CD4-positive, alpha-beta T cell treated with Interleukin-4 for 4 hours (primary cell): ENCODE measurements at places on chromosomes 7 and 10.

DNA sequence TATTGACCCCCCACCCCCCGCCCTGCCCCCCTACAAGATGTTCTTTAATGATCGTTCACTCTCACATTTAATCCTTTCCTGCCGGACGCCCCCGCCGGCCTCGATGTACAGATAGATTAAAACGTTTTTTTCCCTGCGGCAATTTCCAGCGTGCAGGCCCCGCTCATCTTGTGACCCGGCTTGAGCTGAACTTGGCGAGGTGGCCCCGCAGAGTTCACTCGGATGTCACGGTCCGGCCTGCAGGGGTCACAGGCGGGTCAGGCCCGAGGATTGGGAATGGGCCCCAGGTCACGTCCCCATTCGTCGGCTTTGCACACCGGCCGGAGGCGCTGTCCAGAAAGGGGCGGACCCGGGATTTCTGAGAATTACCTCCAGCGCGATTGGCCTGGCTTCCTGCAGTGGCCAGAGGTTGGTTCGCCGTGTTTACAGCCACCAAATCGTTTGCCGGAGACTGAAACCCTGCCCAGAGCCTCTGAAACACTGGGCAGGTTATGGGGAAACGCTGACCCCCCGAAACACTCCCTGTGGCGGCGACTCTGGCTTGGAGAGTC is 1.9 kb upstream of the CYP26A1 start:
- no peak for DNase-seq

GRCh38 chr7:21587139-21587784 is 44.4 kb downstream of the DNAH11 start:
- DNase-seq: no peak

DNA sequence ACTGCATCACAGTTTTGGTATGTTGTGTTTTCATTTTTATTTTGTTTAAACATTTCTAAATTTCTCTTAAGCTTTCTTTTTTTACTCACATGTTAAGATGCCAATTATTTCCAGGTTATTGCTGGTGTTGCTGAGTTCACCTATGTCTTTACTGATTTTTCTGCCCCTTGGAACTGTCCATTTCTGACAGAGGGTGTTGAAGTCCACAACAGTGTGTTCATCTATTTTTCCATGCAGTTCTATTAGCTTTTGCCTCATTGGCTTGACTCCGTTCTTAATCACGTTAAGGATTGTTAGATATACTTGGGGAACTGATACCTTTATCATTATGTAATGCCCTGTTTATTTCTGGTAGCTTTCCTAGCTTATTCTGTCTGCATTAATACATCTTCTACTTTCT is 158.0 kb upstream of the TCERG1L start:
- DNase-seq: no peak

GRCh38 chr7:97005183-97006054 is at the start of gene DLX6:
TSS of gene DLX6 (plus strand) at chr7:97005553. CDS start at chr7:97005978, 425 bp downstream.
- peak; percentile 6 for DNase-seq

DNA sequence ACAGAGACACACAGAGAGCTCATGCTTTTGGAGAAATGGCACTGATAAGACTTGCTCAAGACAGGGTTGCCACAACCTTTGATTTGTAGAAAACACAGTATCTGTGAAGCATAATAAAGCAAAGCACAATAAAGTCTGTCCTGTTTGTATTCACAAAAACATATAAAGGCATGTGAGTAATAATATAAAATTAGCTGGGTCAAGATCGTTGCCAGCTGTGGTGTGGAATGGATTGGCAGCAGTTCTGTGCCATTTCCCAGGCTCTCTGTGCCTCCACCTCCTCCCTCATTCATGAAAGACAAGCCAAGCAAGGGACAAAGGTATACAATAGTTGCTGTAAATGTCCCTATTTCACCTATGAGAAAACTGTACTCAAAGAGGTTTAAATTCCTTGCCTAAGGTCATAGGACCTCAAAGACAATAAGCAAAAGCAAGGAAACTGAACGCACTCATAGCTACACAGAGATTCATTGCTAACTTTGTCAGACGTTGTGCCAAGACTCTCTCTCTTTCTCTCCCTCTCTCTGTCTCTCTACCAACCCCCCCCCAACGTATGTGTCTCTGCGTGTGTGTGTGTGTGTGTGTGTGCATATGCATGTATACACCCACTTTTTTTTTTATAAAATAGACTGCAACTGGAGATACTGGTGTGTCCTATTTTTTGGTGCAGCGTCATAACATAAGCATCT is 31.8 kb downstream of the CHST3 start:
- DNase-seq: no peak

DNA sequence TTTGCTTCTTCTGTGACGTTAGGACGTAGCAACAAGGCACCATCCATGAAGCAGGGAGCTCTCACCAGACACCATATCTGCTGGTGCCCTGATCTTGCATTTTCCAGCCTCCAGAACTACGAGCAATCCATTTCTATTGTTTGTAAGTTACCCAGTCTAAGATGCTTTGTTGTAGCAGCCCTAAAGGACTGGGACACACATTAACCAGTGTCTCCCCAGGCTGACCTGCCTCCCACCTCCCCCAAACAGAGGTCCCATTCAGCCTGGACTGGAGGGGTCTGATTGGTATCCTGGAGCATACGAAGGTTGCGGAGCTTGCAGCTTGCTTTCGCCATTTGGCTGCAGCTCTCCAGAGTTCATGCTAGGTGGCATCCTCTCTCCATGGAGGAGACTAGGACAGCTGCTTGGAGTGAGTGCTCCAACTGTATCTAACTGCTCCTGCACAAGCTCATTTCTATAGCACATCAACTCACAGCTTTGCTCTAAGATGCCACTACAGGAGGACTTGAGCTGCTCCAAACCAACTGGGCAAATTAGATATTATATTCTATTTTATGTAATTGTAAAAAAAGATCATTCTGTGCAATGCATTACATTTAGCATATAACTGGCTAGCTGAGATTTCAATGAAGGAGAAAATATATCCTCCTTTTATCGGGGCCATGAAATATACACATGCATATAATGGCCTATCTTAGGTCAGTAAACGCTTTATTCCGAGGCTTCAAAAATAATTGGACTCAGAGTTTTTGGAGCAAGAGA is 8.0 kb upstream of the GRK5 start:
- DNase-seq: peak; percentile 60

DNA sequence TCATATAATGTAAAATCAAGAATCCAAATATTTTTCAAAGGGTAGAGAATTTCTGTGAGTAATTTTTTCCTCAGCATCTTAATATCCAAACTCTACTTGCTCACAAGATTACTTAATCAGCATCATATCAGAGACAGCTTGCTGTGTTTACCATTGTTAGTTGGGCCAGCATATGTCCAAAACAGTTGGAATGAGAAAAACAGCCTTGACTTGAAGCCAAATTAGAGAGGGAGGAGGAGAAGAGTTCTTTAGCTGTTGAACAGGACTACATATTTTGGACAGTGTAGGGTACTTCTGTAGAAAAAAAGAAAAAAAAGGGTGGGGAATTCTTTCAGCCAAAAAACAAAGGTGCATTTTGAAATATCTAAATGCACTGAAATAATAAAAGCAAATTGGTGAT is 69.8 kb downstream of the HDAC9 start:
- DNase-seq: no peak

GRCh38 chr10:59949608-59950007 is 43.3 kb upstream of the CCDC6 start:
- DNase-seq: no peak

DNA sequence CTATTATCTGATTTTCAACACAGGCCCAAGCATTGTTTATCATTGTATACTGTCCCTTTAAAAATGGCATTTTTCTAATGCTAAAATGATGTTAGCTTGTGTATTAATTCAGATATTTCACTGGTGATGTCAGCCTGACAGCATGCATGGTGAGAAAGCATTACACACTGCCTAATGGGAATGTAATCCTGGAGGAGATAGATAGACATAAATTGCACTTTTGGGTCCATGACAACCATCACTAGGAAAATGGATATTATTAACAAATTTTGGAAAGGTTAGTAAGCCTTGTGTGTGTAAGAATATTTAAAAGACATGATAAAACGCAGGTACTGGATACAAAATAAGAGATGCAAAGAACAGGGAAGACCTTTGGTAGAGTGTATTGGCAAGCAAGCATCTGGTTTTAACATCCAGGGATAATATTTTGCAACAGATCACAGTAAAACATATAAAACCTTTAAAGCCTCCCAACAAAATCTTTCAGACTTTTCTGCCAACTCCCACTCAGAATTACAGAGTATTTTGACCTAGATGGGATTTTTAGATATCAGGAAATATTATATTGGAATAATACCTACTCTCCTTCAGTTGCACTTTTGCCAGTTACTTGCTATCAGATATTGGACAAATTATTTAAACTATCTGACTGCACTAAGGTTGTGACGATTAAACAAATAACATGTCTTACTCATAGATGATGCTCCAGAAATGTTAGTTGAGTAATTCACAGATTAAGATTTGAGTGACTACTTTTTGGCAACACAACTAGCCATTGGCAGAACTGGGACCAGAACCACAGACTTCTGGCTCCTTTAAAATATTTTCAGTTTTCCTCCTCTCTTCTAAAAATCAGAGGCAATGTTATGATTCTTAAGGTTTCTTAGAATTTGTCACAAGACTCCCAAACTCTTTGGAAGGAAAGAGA is 291.6 kb upstream of the SEMA3C start:
- DNase-seq: no peak

GRCh38 chr7:48421357-48421756 is 250.1 kb downstream of the ABCA13 start:
- no peak for DNase-seq

DNA sequence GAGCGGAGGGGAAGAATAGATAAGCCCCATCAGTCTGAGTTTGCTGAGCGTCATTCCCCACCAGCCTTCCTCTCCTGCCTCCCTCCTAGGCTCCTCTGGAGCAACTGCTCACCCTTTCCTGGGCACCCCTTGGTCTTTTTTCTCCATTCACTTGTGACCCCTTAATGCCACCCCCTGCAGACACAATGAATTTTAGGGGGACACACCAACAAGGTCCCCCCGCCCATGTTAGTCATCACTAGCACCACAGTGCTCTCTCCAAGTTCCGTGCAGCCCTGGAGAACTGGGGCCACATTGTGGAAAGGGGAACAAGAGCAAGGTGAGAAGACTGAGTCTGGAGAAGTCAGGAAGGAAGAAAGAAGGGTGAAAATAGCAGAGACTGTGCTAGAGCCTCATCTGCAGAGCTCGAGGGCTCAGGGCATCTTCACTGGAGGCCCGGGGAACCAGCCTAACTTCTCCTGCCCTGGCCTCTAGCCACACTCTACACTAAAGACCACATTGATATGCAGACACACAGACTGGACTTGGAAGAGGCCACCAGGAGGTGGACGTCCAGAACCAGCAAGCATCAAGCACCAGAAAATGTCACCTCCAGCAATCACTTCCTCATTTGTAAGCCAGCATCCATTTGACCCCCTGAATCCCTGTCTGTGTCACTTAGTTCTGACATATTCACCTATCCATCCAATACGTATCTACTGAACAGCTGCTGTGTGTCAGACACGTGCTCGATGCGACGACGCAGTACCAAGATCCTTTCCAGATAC is 17.5 kb downstream of the RGR start:
- no peak for DNase-seq

- no peak for DNase-seq
Measured at GRCh38 chr10:88080213-88080612, 216.8 kb downstream of the PTEN start.

- DNase-seq: no peak
Measured at GRCh38 chr7:24820730-24821044, 63.4 kb upstream of the GSDME start.

GRCh38 chr7:94472608-94473007 is 37.0 kb upstream of the CASD1 start:
- DNase-seq: no peak

DNA sequence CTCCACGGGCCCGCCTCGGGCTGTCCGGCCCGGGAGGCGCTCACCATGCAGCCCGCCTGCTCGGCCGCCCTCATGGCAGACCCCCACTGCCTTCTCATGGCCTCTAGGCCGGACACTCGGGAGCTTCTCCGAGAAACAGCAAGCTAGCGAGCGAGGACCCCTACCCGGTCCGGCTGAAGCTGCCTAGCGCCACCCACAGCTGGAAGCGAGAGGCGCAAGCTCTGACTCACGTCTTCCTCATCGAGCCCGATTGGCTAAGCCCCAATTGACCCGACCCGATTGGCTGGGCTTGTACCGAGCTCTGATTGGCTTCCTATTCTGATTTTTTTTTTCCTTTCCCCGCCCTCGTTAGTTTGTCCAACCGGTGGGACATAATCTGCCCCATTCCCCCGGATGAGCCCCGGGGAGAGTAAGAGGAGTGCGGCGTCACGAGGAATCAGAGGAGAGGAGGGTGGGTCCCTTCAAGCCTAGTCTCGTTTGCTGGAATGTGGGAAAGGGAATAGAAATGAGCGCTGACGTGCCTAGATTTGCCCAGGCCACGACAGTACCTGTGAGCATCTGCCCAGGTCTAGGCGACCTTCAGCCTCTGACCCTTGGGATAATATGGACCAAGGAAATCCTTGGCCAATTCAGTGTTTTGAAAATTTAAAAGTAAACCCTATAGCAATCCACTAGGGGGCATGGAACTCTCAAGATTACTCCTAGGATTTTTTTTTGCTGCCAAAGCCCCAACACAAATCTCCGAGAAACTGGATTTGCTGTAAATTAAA is at the start of gene TYSND1:
Gene TYSND1, minus strand, starts transcription at position 212 of the 770 bp plus-strand sequence. Its CDS starts 114 bp downstream, at position 98.
- DNase-seq: peak; percentile 93

DNA sequence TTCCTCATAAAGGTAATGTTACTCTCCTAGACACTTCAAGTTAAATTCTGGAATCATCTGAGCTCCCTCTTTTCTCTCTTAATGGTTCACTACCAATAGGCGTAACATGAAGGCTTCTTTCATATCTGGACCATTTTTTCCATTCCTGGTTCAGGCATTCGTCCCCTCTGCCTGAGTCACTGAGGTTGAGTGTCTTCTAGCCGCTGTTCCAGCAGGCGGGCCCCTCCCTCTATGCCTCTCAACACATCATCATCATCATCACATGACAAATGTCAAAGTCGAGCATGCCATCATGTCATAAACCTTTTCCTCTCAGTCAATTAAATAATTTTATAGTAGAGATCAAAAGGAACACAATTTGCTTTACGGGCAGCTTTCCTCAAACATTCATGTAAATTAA is 168.9 kb upstream of the ASAH2 start:
- no peak for DNase-seq
